SJSA1 (cell line): ENCODE measurements at places on chromosomes 5 and 9.

DNA sequence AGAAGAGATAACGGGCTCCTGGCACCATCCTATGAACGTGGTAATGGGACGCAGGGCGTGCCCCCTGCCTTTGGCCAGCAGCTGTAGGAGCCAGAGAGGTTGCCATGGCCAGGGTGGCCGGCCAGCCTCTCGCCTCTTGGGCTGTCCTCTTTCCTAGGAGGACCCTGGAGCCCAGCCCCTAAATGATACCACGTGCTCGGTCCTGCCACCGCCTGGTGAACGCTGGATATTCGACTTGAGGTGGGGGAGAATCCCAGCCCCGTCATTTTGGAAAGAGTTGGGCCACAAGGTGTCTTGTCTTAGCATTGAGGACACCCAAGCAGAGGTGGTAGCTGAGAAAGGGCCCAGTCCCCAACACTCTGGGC lies 391 bp upstream of the NRG2 start:
- peaks cover 23% of the 10 kb centered on the region for H3K4me1 ChIP-seq
- peaks cover 70% of the 10 kb centered on the region for H3K27me3 ChIP-seq
- no peaks in the 10 kb centered on the region for H3K36me3 ChIP-seq
- H3K27ac ChIP-seq: no peak overlapping the region
- H3K4me3 ChIP-seq: peak overlapping the region; percentile 40

DNA sequence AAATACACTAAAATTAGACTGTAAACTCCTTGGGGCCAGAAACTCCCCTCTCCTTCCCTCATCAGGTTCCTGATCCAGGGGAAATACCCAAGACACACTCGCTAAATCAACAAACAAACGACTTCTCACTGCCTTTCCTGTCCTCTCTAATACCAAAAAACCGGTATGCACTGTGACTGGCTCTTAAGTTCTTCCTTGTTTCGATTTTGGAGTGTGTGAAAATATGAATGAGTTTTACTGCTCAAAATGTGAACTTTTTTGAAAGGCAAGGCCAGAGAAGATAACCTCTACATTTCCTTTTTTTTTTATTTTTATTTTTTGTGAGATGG lies 81.1 kb upstream of the EPB41L4B start:
- no peak for DNase-seq
- H3K4me3 ChIP-seq: no peak overlapping the region
- H3K36me3 ChIP-seq: 0 out of 2 replicates have a peak, but pooled peaks cover 3% of the 10 kb centered on the region
- H3K27me3 ChIP-seq: no peaks in the 10 kb centered on the region

GRCh38 chr9:81108391-81108790 lies 581.0 kb downstream of the TLE1 start:
- no peaks in the 10 kb centered on the region for H3K4me1 ChIP-seq
- no peak overlapping the region for H3K4me3 ChIP-seq
- H3K27me3 ChIP-seq: no peaks in the 10 kb centered on the region
- no peaks in the 10 kb centered on the region for H3K36me3 ChIP-seq

GRCh38 chr9:1173211-1173610 lies 123.1 kb downstream of the DMRT2 start:
- DNase-seq: no peak
- H3K27ac ChIP-seq: no peak overlapping the region
